ENCODE measurements at places on chromosomes 5 and 9.

GRCh38 chr9:26893030-26893676 lies 551 bp upstream of the CAAP1 start:
- DNase-seq: no peak

DNA sequence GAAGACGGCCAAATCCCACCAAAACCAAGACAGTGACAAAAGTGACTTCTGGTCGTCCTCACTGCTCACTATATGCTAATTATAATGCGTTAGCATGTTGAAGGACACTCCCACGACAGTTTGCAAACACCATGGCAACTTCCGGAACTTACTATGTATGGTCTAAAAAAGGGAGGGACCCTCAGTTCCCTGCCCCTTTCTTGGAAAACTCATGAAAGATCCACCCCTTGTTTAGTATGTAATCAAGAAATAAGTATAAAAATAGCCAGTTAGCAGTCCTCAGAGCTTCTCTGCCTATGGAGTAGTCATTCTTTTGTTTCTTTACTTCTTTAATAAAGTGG lies 9.5 kb downstream of the FCN2 start:
- no peak for DNase-seq

DNA sequence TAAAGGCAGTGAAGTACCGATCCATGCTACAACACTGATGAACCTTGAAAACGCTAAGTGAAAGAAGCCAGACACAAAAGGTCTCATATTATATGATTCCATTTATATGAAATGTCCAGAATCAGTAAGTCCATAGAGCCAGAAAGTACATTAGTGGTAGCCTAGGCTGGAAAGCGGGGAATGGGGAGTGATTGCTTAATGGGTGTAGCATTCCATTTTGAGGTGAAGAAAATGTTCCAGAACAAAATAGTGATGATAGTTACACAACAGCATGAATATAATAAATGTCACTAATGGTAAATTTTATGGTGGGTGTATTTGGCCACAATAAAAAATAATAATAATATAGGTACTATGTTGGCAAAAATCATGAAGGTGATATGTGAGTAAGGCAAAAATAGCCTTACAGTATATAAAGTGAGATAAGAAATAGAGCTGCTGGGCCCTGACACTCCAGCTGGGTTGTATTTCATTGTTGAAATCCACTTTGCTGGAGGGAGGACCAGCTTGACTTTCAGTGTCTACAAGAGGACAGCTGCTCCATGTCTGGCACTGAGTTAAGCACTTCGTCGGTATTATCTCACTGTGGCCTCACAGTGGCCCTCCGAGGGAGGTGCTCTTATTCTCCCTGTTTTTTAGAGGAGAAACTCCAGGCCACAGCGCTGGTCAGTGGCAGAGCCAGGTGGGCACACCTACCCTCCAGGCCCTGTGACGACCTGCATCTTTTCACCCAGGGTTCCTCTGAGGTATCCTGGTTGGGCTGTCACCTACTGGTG lies 22.4 kb upstream of the ANGPTL2 start:
- peak; percentile 9 for DNase-seq

DNA sequence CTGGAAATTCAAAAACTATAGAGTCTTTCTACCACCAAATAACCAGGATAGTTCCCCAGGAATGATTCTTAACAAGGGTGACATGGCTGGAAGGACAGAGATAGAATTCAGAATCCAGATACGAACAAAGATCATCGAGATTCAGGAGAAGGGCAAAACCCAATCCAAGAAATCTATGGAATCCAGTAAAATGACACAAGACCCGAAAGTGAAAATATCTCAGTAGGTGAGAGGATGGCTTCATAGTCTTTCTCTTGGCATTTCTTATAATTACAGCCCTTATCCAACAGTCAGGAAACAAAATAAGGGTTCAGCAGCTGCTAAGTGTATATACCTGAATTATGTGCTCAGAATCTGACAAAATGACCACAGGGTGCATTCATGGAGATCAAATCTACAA lies 81.8 kb downstream of the FAM174A start:
- DNase-seq: no peak

DNA sequence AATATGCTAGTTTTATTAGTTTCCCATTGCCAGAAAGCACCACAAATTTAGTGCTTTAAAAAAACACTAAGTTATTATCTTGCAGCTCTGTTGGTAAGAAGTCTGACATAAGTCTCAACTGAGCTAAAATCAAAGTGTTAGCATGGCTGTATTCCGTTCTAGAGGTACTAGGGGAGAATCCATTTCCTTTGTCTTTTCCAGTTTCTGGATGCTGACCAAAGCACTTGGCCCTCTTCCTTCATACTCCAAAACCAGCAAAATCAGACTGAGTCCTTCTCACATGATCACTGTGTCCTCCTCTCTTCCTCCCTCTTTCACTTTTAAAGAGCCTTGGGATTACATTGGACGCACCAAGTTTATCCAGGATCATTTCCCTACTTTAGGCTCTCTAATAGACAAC lies 9.5 kb downstream of the CDH18 start:
- DNase-seq: no peak

DNA sequence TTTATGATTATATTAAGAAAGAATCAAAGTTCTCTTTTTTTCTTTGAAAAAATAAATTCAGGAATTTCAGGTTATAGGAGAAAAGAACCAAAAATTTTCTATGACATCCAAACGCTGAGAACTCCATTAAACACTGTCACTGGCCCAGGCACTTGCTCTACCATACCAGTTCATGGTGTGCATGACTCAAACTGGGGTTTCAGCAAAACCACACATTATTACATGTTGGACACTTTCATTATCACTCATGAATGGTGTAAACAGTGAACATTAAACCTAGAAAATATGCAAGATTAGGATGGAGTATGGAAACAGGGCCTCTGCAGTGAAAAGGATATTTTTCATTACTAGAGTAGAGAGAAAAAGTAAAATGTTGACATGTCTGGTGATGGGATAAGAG lies 369.9 kb upstream of the FAM174A start:
- no peak for DNase-seq

DNA sequence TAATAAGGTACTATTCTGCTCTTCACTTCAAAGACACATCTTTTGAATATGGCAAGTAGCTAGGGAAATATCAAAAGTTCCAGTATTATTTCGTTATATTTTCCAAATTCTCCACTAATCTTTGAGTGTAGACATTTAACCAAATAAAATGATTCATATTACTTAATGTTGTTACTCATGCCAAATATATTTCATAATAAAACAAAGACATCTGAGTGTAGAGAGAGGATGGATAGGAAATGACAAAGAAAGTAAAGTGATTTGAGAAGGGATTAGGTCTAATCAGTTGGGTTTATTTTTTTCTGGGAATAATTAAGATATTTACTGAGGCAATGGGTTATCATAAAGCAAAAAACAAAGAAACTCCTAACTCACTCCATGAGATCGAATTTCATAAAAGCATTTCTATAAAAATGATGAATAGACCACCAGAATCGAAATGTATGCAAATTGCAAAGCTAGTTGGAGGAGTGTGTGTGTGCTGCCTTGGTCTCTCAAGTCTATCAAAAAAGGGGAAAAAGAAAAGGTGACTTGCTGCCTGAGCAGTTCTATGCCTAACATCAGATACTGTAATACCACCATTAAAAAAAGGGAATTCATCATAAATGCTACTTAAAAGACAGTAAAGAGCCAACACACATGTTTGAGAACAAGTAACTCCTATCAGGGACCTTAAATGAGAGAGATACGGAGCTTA lies 255.5 kb downstream of the PDE4D start:
- peak; percentile 68 for DNase-seq

- peak; percentile 72 for DNase-seq
Measured at GRCh38 chr9:73683862-73684591, 532.4 kb downstream of the ANXA1 start.

GRCh38 chr5:72160329-72160728 lies 53.1 kb downstream of the MAP1B start:
- DNase-seq: peak; percentile 98

- DNase-seq: no peak
Measured at GRCh38 chr5:146368137-146368536, 29.5 kb downstream of the POU4F3 start.

- DNase-seq: no peak
Measured at GRCh38 chr5:937151-937924, 44.7 kb downstream of the TRIP13 start.

DNA sequence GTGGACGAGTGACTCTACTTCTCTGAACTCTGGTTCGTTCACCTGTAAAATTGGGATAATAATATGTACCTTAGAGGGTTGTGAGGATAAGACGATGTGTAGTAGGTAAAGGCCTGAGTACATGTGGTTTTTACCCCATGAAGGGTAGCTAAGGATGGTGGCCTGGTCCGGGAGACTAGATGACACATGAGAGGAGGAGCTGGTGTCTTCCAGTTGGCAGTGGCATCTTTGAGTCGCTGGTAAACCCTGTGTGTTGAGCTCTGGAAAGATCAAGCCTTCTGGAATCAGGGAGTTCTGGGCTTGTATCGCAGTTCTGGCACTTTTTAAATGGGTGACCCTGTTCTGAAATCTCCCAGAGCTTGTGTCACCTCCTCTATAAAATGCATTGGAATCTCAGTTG lies 166.4 kb upstream of the ZNF618 start:
- no peak for DNase-seq

GRCh38 chr5:129438322-129438721 lies 21.8 kb upstream of the ADAMTS19 start:
- no peak for DNase-seq

- DNase-seq: no peak
Measured at GRCh38 chr9:37740128-37740527, 13.5 kb upstream of the TRMT10B start.

DNA sequence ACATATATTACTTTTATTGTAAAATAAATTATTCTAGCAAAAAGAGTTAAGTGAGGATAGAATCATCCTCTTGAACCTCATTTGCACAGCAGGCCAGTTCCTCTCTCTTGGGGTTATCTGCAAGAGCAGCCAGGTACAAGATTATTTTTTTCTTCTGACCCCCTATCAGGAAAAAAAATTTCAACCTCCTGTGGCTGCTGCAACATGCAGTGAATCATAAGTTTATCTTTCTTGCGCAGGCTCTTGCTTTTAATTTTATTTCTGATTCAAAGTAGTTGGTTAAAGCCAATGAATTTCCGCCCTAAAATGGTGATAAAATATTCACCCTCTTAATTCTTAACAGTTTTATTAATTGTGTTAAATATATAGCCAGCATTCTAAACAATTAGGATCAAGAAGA lies 69.7 kb upstream of the PPP3R2 start:
- DNase-seq: no peak

- DNase-seq: no peak
Measured at GRCh38 chr5:95048628-95049027, 236.3 kb downstream of the MCTP1 start.

- DNase-seq: no peak
Measured at GRCh38 chr9:135939351-135940265, 21.6 kb downstream of the UBAC1 start.

- DNase-seq: no peak
Measured at GRCh38 chr5:90680921-90681563, 122.4 kb downstream of the ADGRV1 start.

- DNase-seq: no peak
Measured at GRCh38 chr9:108351571-108351970, 504.2 kb downstream of the ACTL7B start.

- no peak for DNase-seq
Measured at GRCh38 chr9:133707065-133707762, 30.9 kb downstream of the SARDH start.

DNA sequence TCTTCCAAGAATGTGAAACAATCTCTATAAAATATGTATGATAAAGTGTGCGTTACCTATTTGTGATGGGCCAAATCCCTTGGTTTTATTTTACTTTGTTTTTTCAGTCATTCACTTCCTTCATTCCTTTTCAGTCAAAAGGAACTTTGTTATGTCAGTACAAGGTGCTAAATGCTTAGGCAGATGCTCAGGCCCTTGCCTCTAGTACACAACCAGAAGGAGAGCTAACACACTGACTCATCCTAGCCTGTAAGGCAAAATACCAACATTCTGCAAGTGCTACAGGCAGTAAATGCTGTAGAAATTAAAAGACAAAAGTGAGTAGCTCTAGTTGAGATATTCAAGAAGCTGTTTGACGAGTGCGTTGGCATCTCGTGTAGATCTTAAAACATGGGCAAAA lies 49.4 kb downstream of the TRPM6 start:
- DNase-seq: no peak

- peak; percentile 95 for DNase-seq
Measured at GRCh38 chr5:33843579-33843978, 48.2 kb downstream of the ADAMTS12 start.

GRCh38 chr9:20012232-20012631 lies 223.4 kb upstream of the SLC24A2 start:
- DNase-seq: no peak

- no peak for DNase-seq
Measured at GRCh38 chr9:128713941-128714573, 9.9 kb downstream of the ZDHHC12 start.

- peak; percentile 19 for DNase-seq
Measured at GRCh38 chr5:157222506-157223230, 42.0 kb downstream of the ITK start.

DNA sequence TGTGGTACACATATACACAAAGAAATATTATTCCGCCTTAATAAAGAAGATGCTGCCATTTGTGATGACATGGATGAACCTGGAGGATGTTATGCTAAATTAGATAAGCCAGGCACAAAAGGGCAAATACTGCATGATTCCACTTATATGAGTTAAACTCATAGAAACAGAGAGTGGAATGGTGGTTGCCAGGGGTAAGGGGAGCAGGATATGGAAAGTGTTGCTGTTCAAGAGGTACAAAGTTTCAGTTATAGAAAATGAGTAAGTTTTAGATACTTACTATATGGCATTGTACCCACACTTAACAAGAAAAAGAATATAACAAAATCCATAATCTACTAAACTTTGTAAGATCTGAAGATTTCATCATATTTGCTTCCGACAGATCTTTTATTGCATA lies 252.2 kb downstream of the SYK start:
- DNase-seq: no peak

DNA sequence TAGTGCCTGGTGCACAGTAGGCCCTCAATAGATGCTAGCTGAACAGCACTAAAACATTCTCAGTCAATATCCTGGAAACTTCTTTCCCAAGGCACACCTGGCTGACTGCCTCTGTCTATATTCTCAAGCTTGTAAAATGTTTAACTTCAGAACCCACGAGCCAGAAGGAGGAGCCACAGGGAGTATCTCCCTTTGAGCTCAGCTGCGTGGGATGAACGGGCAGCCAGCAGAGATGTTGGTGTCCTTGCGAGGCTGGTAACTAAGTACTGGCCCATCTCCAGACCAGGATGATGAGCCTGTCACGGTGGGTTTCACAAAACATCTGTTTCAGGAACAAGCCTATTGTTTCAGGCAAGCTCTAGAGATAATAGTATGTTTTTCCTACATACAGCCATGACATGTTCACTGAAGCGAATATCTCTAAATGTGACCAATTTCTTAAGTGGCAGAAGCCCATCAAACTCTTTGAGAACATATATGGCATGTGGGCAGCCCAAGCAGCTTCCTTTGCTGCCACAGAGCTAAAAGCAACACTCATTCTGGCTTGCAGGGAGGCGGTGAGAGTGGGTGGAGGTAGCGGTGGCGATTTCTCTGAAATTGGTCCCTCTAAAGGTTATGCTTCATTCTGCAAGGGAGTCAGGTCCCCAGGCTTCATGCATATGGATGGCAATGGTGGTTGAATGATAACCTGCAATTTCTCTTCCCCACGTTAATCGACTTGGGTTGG lies 206.2 kb downstream of the TTLL11 start:
- DNase-seq: no peak

GRCh38 chr9:89999534-90000370 lies 394.9 kb downstream of the GADD45G start:
- no peak for DNase-seq

Data from HCEC 1CT (cell line).